ENCODE measurements at places on chromosomes 1 and 21.

DNA sequence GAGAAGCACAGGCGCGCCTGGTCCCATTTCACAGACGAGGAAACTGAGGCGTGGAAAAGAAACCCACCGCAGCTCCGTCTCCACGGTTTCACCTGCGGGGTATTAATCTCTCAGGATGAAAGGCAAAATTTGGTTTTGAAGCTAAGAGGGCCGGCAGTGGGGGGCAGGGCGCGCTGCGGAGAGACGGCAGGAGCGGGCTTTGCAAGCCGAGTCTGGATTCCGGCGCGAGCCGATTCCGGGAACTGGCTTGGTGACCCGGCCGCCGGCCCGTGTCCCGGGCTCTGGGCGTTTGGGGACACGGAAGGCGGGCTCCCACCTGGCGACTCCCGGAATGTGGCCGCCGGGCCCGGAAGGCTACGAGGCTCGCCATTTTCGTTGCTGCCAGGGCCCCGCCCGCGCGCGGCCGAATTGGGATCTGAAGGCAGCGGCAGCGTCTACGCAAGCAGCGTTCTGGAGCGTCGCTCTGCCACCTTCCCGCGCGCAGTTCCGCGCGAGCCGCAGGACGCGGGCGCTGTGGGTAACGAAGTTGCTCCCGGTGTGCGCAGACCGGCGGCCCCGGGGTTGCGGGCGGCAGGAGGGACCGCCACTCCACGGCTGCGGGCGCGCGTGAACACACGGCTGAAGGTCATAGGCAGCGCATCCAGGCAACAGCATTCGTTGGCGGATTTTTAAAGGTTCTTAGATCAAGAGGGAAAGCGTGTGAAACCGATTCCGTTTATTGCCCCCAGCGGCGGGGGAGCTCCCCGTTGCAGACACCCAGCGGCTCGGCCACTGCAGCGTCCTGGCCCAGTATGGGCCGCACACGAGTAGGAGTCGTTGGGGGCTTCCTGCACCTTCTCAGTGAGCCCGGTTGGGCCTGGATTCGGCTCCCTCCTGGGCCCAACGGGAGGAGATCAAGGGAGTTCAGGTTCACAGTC lies 5.4 kb upstream of the PRDM16 start:
- DNase-seq, result no peak

DNA sequence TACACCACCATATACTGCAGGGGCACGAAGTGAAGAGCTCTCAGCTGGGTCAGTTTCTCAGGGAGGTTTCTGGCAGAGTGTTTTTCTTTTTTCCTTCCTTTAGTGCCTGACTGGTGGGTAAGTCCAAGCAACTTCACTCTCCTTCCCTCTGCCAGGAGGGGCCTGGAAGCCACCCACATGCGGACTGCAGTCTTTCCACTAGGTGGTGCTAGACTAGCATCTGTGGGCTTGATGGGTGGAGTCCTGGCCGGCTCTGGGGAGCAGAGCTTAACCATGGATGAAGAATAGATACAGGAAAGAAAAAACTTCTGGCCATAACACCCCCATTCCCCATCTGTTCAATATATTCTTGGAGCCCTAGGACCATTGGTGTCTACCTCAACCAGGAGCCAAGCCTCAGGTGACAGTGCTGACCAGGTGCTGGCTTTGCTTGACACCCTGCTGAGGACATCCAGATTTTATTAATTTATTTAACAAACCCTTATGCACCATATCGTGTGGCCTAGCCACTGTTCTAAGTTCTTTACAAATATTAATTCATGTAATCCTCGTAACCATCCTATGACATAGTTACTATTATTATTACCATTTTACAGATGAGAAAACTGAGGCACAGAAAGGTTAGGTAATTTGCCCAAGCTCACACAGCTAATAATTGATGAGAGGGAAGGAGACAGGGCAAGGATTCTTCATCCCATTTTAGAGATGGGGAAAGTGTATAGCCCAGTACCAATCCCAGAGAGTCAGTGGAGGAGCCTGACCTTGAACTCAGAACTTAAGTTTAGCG lies 126.7 kb upstream of the CSF3R start:
- DNase-seq, result peak; percentile 73

DNA sequence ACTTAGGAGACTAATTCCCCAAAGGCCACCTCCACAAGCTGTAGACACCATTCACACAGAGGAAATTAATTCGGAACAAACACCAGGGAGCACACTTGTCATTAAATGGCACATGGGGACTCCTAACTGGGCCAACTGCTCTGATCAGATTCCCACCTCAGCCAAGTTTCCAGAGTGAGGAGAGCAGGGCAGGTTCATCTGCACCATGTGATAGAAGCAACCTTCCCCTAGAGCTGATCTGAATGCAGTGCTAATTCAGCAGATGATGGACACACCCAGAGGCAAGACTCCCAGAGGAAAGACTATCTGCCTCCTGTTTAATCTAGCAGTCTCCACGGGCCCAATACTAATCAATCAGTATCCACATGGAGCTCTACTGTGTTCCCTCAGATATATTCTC lies 147.0 kb downstream of the VAV3 start:
- no peak for DNase-seq

DNA sequence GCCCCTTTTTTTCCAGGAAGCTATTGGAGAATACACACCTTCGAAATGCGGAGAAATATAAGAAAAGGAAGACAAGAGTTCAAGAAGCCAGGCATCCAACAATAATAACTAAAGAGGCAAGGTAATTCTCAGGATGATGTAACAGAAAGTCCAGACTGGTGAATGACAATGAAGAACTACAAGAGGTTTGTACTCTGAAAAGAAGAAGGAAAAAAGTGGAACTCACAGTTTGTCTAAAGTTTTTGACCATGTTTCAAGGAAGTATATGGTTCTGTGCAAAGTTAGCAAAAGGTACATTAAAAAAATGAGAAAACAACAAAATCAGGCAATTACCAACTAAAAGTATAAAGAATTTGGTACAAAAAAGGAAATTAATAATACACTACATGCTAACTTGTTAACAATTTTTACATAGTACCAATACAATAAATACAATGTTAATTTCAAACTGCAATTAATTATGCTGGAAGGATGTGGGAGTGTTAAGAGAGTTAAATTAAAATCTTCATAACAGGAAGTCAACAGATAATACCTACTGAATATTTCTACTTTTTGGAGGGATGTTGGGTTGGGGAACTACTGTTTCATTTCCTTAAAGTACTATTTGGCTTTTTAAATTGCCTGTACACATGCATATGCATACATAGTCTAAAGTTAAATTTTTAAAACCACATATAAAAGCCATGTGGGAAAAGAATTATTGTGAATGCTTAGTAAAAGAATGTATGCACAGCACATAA lies 12.9 kb upstream of the CD55 start:
- no peak for DNase-seq

GRCh38 chr1:199701726-199702125 lies 325.8 kb upstream of the NR5A2 start:
- no peak for DNase-seq

GRCh38 chr1:58929671-58930325 lies 146.0 kb upstream of the JUN start:
- no peak for DNase-seq

DNA sequence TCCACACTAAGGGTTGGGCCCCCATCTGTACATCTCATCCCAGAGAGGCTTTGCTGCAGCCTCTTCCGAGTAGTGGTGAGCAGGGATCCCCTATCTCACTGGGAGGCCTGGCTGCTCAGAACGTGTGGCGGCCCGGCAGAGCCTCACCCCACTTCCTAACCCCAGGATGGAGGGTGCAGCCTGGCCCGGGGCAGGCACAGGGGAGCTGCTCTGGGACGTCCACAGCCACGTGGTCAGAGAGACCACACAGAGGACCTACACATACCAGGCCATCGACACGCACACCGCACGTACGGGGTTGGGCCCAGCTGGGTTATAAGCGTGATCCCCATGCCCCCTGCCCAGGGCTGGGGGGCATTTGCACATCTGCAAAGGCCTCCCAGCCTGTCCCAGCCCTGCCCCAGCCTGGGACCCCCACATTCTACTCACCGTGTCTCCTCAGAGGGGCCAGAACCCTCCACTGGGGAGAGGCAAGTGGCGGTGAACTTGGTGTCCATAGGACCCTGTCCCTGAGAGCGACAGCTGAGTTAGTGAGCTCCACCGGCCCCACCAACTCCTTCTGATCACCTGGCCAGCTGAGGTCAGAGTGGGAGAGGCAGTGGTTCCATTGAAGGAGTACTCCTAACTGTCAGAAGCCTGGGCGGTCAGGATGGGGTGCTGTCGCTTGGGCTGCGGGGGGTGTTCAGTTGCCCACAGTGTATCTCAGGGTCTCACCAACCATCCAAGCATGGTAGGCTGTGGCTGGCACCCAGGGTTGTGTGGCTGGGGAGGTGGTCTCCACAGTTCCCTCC lies 41.2 kb downstream of the TRIM11 start:
- no peak for DNase-seq

- DNase-seq, result no peak
Observed at GRCh38 chr1:93207211-93207610, 26.7 kb downstream of the CCDC18 start.

GRCh38 chr1:82048596-82048995 lies 247.9 kb downstream of the ADGRL2 start:
- no peak for DNase-seq

- DNase-seq, result no peak
Observed at GRCh38 chr1:151668090-151668489, 48.5 kb downstream of the CELF3 start.

DNA sequence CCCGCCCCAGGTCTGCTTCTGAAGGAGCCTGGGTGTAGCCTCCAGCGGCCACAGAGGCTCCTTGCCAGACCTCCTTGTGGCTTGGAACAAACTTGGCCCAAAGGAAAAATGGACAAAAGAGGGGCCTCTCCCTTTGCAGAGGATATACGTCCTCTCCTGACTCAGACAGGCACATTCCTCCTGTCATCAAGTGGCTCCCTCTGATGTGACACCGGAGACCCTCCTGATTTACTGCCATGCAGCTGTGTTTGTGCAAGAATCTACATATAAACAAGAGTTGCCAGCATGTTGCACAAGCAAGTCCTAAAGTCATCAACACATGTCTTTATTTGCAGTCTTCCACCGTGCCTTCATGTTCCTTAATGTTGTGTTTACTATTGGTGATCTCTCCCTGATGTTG lies 54.1 kb upstream of the F3 start:
- no peak for DNase-seq

- no peak for DNase-seq
Observed at GRCh38 chr1:7847599-7847998, 5.3 kb downstream of the UTS2 start.

DNA sequence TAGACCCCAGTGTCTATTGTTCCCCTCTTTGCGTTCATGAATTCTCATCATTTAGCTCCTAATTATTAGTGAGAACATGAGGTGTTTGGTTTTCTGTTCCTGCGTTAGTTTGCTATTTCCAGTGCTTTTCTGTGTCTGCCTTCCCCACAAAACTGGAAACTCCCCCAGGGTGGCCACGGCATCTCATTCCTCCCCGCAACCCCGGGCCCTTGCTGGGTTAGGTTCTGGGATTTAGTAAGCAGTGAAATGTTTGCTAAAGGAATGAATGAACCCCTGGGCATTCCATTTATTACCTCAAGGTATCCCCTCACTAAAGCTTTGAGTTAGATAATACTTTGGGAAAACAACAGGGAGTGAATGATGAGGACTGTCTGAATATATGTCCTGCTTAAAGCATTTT lies 142.9 kb downstream of the GLUL start:
- DNase-seq, result no peak

GRCh38 chr1:49102752-49103151 lies 326.1 kb upstream of the BEND5 start:
- DNase-seq, result no peak

GRCh38 chr1:82185084-82185483 lies 384.4 kb downstream of the ADGRL2 start:
- no peak for DNase-seq

DNA sequence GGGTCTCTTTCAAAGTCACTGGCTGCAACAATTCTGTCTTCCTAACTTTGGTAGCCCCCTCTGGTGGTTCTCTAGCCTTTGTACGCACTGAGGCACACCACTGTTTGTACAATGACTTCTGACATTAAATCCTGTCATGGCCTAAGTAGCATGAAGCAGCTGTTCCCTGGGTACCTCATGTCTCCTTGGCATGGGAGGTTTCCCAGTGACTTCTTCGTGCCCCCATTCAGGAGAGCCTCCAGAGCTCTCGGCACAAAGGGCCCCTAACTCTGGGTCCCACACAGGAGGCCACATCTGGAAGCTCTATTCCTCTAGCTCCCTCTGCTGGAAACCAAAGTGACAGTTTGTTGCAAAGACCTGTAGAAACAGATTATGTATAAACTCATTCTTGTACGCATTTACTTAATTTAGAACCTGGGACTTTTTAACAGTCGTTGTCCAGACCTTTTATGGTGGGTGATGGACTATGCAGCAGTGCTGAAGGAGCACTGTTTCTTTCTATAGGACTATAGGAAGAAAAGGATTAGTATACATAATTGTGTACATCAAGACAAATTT lies 13.4 kb downstream of the SWT1 start:
- DNase-seq, result peak; percentile 66

Data from GM20000 (cell line).